ENCODE measurements at places on chromosomes 16 and 17.

GRCh38 chr17:38872671-38873385, 3.0 kb downstream of the LASP1 start:
- peaks cover 4% of the 10 kb centered on the region for H3K27me3 ChIP-seq
- peak overlapping the region; percentile 89 for H3K27ac ChIP-seq
- H3K4me1 ChIP-seq, result peaks cover 74% of the 10 kb centered on the region
- peaks cover 26% of the 10 kb centered on the region for H3K36me3 ChIP-seq
- DNase-seq, result no peak
- H3K4me3 ChIP-seq, result peak overlapping the region; percentile 98

DNA sequence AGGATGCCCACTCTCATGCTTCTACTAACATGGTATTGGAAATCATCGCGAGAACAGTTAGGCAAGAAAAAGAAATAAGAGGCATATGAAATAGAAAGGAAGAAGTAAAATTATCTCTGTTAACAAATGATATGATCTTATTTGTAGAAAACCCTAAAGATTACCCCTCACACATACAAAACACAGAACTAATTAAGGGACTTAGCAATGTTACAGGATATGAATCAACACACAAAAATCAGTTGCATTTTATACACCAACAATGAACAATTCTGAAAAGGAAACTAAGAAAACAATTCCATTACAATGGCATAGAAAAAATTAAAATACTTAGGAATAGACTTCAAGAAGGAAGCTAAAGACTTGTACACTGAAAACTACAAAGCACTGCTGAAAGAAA, 2.7 kb upstream of the CAPNS2 start:
- H3K36me3 ChIP-seq, result no peaks in the 10 kb centered on the region
- no peak for DNase-seq
- no peak overlapping the region for H3K4me3 ChIP-seq
- H3K27me3 ChIP-seq, result peaks cover 9% of the 10 kb centered on the region

GRCh38 chr17:14840616-14841231, 424.4 kb downstream of the PMP22 start:
- no peak overlapping the region for H3K4me3 ChIP-seq
- H3K36me3 ChIP-seq, result no peaks in the 10 kb centered on the region
- no peak overlapping the region for H3K27ac ChIP-seq
- H3K4me1 ChIP-seq, result no peaks in the 10 kb centered on the region

- no peak overlapping the region for H3K4me3 ChIP-seq
- no peaks in the 10 kb centered on the region for H3K4me1 ChIP-seq
- H3K27ac ChIP-seq, result no peak overlapping the region
- no peaks in the 10 kb centered on the region for H3K36me3 ChIP-seq
- no peak for DNase-seq
Observed at GRCh38 chr16:82488460-82488859, 138.3 kb upstream of the CDH13 start.

DNA sequence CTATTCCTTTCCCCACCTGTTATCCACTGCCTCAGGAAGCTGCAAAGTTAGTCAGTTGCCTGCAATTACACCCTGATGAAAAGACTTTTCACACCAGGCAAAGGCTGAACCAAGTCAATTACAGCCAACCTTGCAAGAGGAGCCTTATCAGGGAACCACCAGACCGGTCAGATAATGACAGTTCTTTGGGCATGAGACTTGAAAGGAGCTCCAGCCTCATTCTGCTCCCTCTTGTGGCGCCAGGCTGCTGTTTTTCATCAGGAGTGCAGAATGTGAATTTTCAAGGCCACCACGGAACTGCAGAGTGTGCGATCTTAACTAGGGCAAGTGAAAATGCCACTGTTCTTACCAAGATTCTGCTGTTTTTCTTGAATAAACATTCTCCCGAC, 22.5 kb downstream of the DNAI2 start:
- no peaks in the 10 kb centered on the region for H3K36me3 ChIP-seq
- H3K4me1 ChIP-seq, result peaks cover 23% of the 10 kb centered on the region

DNA sequence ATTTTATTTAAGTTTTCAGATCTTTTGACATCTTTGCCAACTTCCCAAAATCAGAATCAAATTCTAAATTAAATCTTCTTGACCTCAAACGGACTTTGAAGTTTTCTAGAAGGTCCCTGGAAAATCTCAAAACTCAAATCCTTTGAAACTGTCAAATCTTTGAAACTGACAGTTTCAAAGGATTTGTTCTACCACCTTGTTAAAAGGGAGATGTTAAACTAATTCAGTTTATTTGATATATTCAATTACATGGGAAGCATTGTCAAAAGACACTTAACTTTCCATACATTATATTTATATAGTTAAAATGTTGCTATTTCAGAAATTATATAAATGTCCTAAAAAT, 3.4 kb upstream of the DPEP1 start:
- no peak overlapping the region for H3K27ac ChIP-seq
- no peak overlapping the region for H3K4me3 ChIP-seq
- H3K36me3 ChIP-seq, result no peaks in the 10 kb centered on the region
- peaks cover 10% of the 10 kb centered on the region for H3K4me1 ChIP-seq

DNA sequence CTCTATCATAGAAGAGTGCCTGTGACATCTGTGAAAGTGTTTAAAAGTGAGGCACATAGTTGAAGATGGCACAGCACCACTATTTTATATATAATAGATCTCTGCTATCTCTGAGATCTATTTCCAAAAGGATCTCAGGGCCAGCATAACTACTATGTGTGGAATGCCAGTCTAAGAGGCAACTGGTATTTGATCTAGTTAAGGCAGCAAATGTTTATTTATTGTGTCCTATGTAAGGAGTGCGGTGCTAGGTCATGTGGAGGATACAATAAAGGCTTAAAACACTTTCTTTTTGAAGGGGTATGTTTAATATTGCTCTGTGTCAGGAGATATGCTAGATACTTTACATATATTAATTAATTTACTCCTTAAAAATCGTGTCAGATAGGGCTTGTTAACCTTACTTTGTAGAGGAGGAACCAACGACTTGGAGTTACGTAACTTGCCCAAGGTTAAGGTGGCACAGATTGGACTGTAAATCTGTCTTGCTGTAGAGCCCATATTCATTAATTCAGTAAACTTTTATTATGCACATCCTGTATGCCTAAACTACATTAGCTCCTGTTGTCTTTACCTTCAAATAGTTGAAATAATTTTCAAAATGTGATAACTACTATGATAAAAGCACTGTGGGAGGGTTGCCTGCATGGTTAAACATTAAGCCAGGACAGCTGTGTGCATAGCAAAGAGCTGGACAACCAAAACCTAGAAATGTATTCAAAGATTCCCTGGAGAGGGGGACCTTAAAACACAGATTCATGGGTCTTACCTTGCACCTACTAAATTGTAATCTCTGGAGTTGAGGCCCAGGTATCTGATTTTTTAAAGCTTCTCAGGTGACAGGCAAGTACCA, 83.3 kb downstream of the NLK start:
- no peak overlapping the region for H3K27ac ChIP-seq
- DNase-seq, result no peak
- no peaks in the 10 kb centered on the region for H3K4me1 ChIP-seq
- peaks cover 5% of the 10 kb centered on the region for H3K36me3 ChIP-seq
- no peaks in the 10 kb centered on the region for H3K27me3 ChIP-seq

DNA sequence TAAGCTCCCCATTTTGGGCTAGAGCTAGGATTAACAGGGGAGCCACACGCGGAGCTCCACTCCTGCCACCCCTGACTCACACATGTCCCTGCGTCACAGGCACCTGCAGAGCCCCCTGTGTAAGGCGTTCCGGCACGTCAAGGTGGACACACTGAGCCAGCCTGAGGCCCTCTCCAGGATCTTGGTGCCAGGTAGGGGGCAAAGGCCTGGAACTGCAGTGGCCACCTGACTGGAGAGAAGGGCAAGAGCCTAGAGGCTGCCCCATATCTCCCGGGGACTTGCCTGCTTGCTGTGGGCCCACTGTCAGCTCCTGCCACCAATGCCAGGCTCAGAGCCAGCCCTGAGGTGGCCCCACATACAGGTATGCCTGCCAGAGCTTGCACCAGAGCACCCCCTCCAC, 33.7 kb downstream of the NECAB2 start:
- no peak overlapping the region for H3K27ac ChIP-seq
- no peak for DNase-seq
- H3K36me3 ChIP-seq, result no peaks in the 10 kb centered on the region
- H3K4me3 ChIP-seq, result no peak overlapping the region
- H3K27me3 ChIP-seq, result peaks cover 27% of the 10 kb centered on the region
- no peaks in the 10 kb centered on the region for H3K4me1 ChIP-seq

Data from activated naive CD4-positive, alpha-beta T cell treated with anti-CD3 and anti-CD28 coated beads, Interleukin-2, amount 10 ng/mL, durations not matched to agents 7 days and 5 days (primary cell).